Left lung (tissue), 14 donors: ENCODE measurements at places on chromosomes 16 and 17. TPM values are rescaled to one million over a fixed set of nuclear protein-coding genes. Genes with fewer than 3 reads are reported as not detected.

The KIF19 gene
- total RNA-seq = not detected

The MT3 gene
- not detected for total RNA-seq

The ABCA8 gene
- 22.7 TPM for total RNA-seq

The PALB2 gene
- 10.3 TPM for total RNA-seq

The RUNDC3A gene
- 0.38 TPM for total RNA-seq

The VAT1L gene
- 0.26 TPM for total RNA-seq

The SLC47A2 gene
- not detected for total RNA-seq

The TMEM100 gene
- total RNA-seq = 63.1 TPM

The NACA2 gene
- not detected for total RNA-seq

The RCVRN gene
- 0.47 TPM for total RNA-seq

The PERCC1 gene
- total RNA-seq = 0.31 TPM

The CAPN15 gene
- 33.8 TPM for total RNA-seq

The OSGIN1 gene
- total RNA-seq = 18.0 TPM

The TNFSF12 gene
- 48.5 TPM for total RNA-seq

The IRF8 gene
- total RNA-seq = 24.4 TPM

The ITGB4 gene
- 44.1 TPM for total RNA-seq

The NDUFAF8 gene
- total RNA-seq = 38.3 TPM

The CNGB1 gene
- not detected for total RNA-seq

The TNFSF13 gene
- total RNA-seq = 87.4 TPM

The KRTAP4-6 gene
- total RNA-seq = not detected

The TPSAB1 gene
- 35.1 TPM for total RNA-seq

The DUSP3 gene
- 105 TPM for total RNA-seq

The ACSM2A gene
- not detected for total RNA-seq

The DYNLRB2 gene
- total RNA-seq = not detected

The CNTNAP4 gene
- total RNA-seq = not detected

The NPIPA2 gene
- 4.8 TPM for total RNA-seq

The C16orf96 gene
- 0.18 TPM for total RNA-seq

The TMEM106A gene
- 14.4 TPM for total RNA-seq

The NSF gene
- total RNA-seq = 61.8 TPM

The DNAH9 gene
- total RNA-seq = 8.6 TPM

The TEKT1 gene
- not detected for total RNA-seq

The CPNE2 gene
- total RNA-seq = 49.4 TPM

The RAB37 gene
- 3.2 TPM for total RNA-seq

The GGT6 gene
- 1.8 TPM for total RNA-seq

The C1QL1 gene
- not detected for total RNA-seq

The BCAS3 gene
- 21.2 TPM for total RNA-seq

The NPIPA1 gene
- 83.4 TPM for total RNA-seq

The CPHXL2 gene
- not detected for total RNA-seq

The SHBG gene
- not detected for total RNA-seq

The TNFAIP1 gene
- 80.7 TPM for total RNA-seq

The MPV17L gene
- total RNA-seq = 1.5 TPM

The PMP22 gene
- total RNA-seq = 109 TPM

The FN3K gene
- total RNA-seq = 17.7 TPM

The ASGR2 gene
- 2.7 TPM for total RNA-seq

The PRCD gene
- 2.9 TPM for total RNA-seq

The ARHGDIG gene
- total RNA-seq = 1.1 TPM

The MYH8 gene
- total RNA-seq = not detected

The RILP gene
- 21.2 TPM for total RNA-seq

The PROCA1 gene
- 2.0 TPM for total RNA-seq

The NUPR1 gene
- total RNA-seq = 142 TPM
